Thymus (tissue), 14 donors: ENCODE measurements at places on chromosomes 2 and 18.
A peak's percentile ranks its signal among the peaks of the same experiment; 100 is the strongest.

- DNase-seq, result no peak
Measured at GRCh38 chr2:72263043-72263775, 115.5 kb upstream of the CYP26B1 start.

GRCh38 chr2:142803158-142803557 is 74.3 kb upstream of the KYNU start:
- DNase-seq, result no peak

- no peak for DNase-seq
Measured at GRCh38 chr2:233451950-233452349, 97.7 kb downstream of the DGKD start.

- no peak for DNase-seq
Measured at GRCh38 chr2:169222665-169223064, 139.7 kb downstream of the LRP2 start.

GRCh38 chr2:120510751-120511395 is 164.9 kb downstream of the INHBB start:
- DNase-seq, result no peak

DNA sequence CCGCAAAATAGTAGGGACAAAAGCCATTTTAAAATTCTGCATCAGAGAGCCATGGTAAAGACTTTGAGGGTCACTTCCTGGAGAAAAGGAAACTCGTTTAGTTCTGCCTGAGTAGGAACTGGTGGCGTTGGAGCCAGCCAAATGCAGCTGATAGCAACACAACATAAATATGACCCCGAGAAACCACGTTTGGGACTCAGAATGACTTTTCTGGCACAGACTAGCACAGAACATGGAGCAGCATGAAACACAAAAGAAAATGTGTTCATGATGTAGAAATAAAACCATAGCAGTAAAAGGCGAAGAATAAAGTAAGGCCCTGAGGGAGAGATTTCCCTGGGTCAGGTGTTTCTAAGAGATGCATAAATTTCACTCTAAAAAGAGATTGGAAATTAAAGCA is 149.2 kb upstream of the KLHL29 start:
- DNase-seq, result no peak

DNA sequence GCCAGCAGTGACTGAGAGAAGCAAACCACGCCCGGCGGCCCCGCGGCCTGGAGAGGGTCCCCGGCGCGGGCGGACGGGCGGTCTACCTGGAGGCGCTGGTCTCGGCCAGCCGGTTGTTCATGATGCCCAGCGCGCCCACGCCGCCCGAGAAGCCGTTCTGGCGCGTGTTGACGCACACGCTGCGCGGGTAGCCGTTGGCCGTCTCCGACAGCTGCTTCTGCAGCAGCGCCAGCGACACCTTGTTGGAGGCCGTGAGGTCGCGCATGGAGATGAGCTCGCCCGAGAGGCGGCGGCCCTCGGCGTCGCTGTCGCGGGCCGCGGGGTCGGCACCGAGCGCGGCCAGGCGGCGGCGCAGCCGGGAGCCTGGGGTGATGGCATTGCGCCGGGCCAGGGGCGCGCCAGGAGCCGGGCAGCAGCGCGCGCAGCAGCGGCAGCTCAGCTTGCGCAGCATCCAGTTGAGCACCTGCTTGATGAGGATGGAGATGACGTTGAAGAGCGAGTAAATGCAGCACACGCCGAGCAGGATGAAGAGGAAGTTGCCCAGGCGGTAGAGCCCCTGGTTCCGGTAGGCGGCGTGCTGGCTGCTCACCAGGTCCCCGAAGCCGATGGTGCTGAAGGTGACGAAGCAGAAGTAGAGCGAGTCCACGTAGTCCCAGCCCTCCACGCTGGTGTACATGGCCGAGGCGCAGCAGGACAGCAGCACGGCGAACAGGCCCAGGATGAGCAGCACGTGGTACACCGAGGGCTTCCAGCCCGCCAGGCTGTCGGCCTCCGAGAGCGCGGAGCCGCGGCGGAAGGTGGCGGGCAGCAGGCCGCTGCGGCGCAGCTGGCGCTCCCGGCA is 118.1 kb downstream of the MSH2 start:
- peak; percentile 56 for DNase-seq
